Muscle of leg (tissue), 16 donors: ENCODE measurements at places on chromosomes 7 and 10. TPM values are rescaled to one million over a fixed set of nuclear protein-coding genes. Genes with fewer than 3 reads are reported as not detected.

DNA sequence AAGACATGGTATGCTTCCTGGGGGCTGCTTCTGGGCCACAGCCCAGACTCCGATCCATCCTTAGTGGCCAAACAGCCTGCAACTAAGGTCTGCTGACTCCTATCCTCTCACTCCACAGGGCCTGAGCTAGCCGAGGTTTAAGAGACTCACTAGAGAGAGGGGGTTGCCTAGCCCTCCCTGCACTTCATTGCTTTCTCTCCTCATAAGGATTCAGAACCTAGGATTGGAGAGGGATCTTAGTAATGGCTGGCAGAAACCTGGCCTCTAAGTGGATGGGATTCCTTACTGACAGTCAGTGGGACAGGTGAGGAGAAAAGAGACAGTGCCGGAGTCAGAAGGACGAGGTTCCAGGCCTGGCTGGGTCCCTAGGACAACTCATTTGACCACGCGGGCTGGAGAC, 8.2 kb upstream of the DDIT4 start:
- no peak overlapping the region for H3K27ac ChIP-seq
- peaks cover 19% of the 10 kb centered on the region for H3K4me1 ChIP-seq
- H3K36me3 ChIP-seq: no peaks in the 10 kb centered on the region
- no peak for DNase-seq
- no peak overlapping the region for H3K4me3 ChIP-seq

Gene CDC14C
- 0.04 TPM for total RNA-seq

Gene UCMA
- total RNA-seq: 2.6 TPM

Gene POM121
- 6.3 TPM for total RNA-seq

Gene GSDME
- total RNA-seq: 6.9 TPM

- peak; percentile 68 for DNase-seq
- H3K27ac ChIP-seq: no peak overlapping the region
- H3K4me1 ChIP-seq: peaks cover 7% of the 10 kb centered on the region
- H3K36me3 ChIP-seq: no peaks in the 10 kb centered on the region
- no peak overlapping the region for H3K4me3 ChIP-seq
Measured at GRCh38 chr7:34133356-34133982, 228.1 kb downstream of the BMPER start.

DNA sequence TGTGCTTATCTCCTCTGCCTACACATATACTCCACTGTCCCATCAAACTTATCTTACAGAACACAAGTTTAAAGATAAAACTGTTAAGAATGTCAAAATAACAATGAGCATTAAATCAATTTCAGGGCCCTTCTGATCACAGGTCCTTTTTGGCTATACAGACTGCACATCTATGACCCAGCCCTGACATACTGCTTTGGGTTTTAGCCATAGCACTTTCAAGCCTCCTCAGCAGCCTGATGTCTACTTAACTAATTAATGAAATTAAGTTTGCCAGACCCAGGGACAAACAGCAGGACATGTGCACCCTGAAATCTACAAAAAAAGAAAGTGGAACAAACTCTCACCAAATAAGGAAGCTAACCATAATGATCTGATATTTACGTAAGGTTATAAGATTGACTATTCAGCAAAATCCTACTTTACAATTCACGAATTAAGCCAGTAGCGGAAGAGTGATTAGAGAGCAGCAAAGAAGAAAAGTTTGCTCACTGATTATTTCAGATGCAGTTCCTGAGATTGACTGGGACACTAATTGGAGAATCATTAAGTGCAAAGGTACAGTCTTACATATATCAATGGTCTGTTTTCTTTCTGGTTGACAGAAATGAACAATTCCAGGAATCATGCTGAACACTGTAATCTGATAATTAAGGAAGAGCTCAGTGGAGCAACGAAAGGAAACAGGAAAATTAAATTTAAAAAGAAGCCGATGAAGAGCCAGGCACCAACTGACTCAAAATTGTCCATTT, 669.3 kb upstream of the LRRN3 start:
- no peak for DNase-seq
- H3K36me3 ChIP-seq: no peaks in the 10 kb centered on the region
- no peak overlapping the region for H3K4me3 ChIP-seq
- no peaks in the 10 kb centered on the region for H3K27me3 ChIP-seq

- H3K4me3 ChIP-seq: no peak overlapping the region
- no peaks in the 10 kb centered on the region for H3K27me3 ChIP-seq
- DNase-seq: peak; percentile 78
Measured at GRCh38 chr7:43700059-43700501, 29.2 kb downstream of the COA1 start.

GRCh38 chr7:139292821-139293220, 48.3 kb upstream of the FMC1 start:
- no peak for DNase-seq
- no peak overlapping the region for H3K27ac ChIP-seq
- peaks cover 21% of the 10 kb centered on the region for H3K36me3 ChIP-seq

- peak; percentile 54 for DNase-seq
- H3K4me1 ChIP-seq: peaks cover 26% of the 10 kb centered on the region
- H3K27me3 ChIP-seq: no peaks in the 10 kb centered on the region
- peaks cover 94% of the 10 kb centered on the region for H3K36me3 ChIP-seq
- H3K27ac ChIP-seq: no peak overlapping the region
Measured at GRCh38 chr10:103442031-103442461, 10.1 kb downstream of the CALHM2 start.

GRCh38 chr7:125678771-125679170, 749.1 kb upstream of the POT1 start:
- no peak overlapping the region for H3K4me3 ChIP-seq
- H3K27ac ChIP-seq: no peak overlapping the region

Gene GPAM
- total RNA-seq: 14.9 TPM

GRCh38 chr7:127474457-127474856, 81.9 kb upstream of the ZNF800 start:
- no peak overlapping the region for H3K4me3 ChIP-seq
- H3K36me3 ChIP-seq: no peaks in the 10 kb centered on the region
- DNase-seq: peak; percentile 5

- no peak for DNase-seq
- peaks cover 58% of the 10 kb centered on the region for H3K4me1 ChIP-seq
- no peak overlapping the region for H3K4me3 ChIP-seq
- H3K27me3 ChIP-seq: no peaks in the 10 kb centered on the region
- no peak overlapping the region for H3K27ac ChIP-seq
- peaks cover 32% of the 10 kb centered on the region for H3K36me3 ChIP-seq
Measured at GRCh38 chr7:2200584-2200980, 32.2 kb downstream of the MAD1L1 start.

Gene PHKG1
- 52.4 TPM for total RNA-seq

- H3K4me3 ChIP-seq: no peak overlapping the region
- peaks cover 13% of the 10 kb centered on the region for H3K36me3 ChIP-seq
- no peaks in the 10 kb centered on the region for H3K27me3 ChIP-seq
- no peak for DNase-seq
Measured at GRCh38 chr10:22581461-22581860, 132.9 kb downstream of the PIP4K2A start.
